Upper lobe of left lung (tissue), 6 donors: ENCODE measurements at places on chromosomes 3 and 15. TPM values are rescaled to one million over a fixed set of nuclear protein-coding genes. Genes with fewer than 3 reads are reported as not detected.

DNA sequence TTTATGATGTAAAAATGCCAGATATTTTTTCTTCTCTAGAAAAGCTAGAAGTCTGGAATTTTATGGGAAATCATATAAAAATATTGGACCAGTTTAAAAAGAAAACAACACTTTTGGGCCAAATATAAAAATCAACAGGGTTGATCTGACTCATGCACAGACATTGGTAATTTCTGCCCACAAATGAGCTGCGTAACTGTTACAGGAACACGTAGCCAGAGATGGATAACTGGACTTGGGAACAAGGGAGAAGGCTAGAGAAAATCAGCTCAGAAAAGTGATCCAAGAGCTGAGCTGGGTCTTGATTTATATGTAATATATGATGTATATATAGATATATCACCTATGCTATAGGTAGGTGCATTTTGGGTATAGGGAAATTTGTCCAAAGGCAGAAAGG is 36.8 kb upstream of the NAALADL2 start:
- DNase-seq = no peak

GRCh38 chr3:158748237-158748828 is 16.1 kb upstream of the RARRES1 start:
- DNase-seq = peak; percentile 60

GRCh38 chr15:35055416-35056105 is 29.5 kb downstream of the NANOGP8 start:
- DNase-seq = no peak

GRCh38 chr3:195072916-195073564 is 197.9 kb downstream of the XXYLT1 start:
- DNase-seq = no peak

The WDR76 gene
- 0.89 TPM for total RNA-seq

The DNAJC19 gene
- total RNA-seq = 8.0 TPM

The CHRNA7 gene
- 2.7 TPM for total RNA-seq

The ITIH4 gene
- 13.9 TPM for total RNA-seq

The B3GALNT1 gene
- total RNA-seq = 14.7 TPM

The ABI3BP gene
- 119 TPM for total RNA-seq

The GOLGA8H gene
- 7.3 TPM for total RNA-seq
